Stimulated activated CD4-positive, alpha-beta T cell treated with anti-CD3 and anti-CD28 coated beads, Interleukin-2, amount 100 ng/mL, for 24 hours (primary cell): ENCODE measurements at places on chromosomes 12 and 14.

DNA sequence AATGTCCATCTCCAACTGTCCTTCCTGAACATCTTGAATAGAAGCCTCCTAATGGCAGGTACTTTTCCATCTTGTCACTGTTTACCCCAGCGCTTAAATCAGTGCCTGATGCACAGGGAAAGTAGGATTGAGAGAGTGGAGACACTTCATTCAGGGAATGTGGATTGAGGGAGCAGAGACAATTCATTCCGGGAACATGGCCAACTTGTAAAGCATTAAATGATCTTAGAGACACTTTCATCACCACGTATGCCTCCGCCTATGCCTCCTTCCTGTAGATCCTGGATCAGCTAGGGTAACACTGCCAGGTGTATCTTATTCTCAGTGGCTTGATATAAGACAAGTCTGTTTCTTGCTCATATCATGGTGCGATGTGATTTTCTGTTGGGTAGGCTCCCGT is 67.6 kb upstream of the CSRP2 start:
- no peak for DNase-seq

DNA sequence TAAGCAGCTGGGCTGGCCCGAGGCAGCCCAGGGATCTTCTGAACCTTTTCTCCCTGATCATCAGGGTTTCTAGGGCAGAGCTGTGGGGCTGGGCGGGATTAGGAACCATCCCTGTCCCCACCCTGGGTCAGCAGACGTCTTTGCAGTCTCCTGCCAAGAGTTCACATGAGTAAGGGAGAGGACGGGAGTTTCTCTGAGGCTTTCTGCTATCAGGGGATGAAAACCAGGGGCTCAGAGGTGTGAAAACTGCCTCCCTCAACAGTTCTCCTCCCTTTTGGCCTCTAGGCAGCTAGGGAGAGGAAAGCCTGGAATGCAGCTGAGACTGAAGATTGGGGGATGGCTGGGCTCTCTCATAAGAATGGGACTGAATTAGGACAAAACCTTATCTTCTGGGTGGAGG is 7.9 kb downstream of the ZNF385A start:
- no peak for DNase-seq

- DNase-seq = peak; percentile 79
These were observed at the start of gene LRP1 for GRCh38 chr12:57127726-57128518. TSS of gene LRP1 (plus strand) at chr12:57128483. CDS start at chr12:57128965, 482 bp downstream.

DNA sequence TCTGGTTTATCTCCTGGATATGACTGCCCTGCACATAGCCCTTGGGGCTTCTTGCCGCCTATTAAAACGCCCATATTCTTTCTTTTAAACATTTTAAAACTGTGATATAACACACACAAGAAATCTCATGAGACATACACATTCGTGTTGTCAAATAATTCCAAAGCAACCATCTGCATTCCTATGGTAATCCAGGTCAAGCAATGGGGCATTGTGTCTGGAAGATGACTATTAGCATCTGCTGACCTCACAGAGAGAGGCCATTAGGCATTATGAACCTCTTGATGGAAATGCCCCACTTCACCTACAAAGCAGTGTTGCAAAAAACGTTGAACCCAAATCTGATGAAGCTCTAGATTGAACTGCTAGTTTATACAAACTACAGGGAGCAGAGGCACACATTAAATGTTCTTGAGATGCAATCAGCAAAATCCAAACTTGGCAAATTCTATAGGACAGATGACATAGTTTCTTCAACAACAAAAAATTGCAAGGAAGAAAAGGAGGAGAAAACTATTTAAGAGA is 513.8 kb upstream of the CCDC196 start:
- no peak for DNase-seq

DNA sequence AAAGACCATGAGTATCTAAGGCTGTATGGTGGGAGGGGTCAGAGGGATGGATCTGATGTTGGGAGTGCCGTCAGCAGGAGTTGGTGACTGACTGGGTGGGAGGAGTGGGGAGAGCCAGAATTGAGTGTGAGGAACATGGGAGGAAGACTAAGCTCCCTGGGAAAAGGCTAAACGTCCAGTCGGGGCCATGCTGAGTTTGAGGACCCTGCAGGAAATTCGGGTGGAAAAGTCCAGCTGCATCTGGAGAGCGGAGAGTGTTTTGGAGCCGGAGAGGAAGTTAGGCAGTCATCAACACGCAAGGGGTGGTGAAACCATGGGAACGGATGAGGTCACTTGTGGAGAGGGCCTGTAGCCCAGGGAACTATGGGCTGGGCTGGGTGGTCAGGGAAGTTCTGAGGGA is 60.9 kb downstream of the ELK3 start:
- DNase-seq = no peak

DNA sequence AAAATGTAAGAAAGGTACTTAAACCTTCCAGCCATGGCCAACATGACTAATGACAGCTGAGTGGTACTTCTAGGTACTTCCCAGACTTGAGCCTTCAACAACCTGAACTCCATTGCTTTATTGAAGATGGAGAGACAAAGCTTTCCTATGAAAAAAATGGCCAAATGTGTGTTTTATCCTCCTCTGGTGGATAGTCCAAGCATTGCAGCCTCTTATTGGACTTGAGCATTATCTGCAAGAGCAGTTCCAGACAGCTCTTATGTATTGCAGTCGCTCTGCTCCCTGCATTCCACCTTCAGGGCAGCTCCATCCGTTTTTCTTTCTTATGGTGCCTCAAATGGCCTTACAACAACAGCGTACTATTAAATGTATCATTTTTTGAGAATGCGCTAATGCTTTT is 588.2 kb downstream of the NRXN3 start:
- no peak for DNase-seq

DNA sequence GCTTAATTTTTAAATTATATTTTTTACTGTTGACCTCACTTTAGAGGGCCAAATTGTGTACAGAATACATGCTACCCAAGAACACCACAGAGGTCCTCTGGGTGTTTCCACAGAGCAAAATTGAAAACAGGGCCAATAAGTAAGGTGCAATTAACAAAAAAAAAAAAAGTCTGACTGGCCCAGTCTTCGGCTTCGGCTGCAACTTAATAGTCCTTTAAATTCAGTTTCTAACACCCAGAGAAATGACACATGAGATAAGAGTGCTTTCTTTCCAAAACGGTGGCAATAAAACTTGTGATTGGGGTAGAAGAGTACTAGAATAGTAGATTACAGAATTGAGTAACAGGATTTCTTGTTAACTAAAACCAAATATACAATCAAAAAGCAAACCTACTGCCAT is 81.3 kb downstream of the MED13L start:
- DNase-seq = no peak

DNA sequence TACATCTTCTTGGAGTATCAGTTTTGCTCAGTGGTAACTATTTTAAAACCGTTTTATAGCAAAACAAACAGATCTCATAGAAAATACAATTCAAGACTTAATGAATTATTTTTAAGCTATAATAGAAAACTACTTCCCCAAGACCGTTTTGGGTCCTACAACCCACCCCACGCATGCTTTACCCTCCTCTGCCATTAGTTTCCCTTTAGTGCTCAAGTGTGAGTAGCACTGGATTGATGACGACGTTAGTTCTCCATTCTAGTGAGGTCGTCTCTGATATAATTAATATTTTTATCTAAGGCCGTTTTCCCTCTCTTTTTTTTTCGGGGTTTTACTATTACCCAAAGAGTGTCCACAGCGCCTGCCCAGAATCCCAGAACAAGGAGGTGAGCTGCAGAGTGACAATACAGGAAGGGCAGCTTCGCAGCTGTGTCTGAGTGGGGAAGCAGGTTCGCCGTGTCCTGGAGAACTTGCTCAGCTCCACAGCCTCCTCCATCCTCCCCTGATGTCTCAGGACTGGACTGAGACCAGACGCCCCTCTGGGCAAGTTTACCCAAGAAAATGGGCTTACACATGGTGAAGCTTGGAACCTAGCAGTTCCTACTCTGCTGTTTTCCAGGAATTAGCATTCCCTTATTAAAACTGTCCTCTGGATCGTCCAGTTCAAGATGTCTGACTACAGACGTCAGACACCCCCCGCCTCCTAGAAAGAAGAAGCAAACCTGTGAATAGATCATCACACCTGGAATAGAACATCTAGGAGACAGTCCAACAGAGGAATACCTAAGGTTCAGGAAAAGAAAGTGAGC is 31.9 kb upstream of the MON2 start:
- no peak for DNase-seq

- no peak for DNase-seq
These were observed 26.8 kb downstream of the LRIG3 start for GRCh38 chr12:58893495-58893894.

- DNase-seq = no peak
These were observed 62.0 kb downstream of the SLC25A47 start for GRCh38 chr14:100384819-100385813.

- no peak for DNase-seq
These were observed 292.3 kb downstream of the TMEM121 start for GRCh38 chr14:105818712-105819005.

GRCh38 chr12:104751120-104751519 is 207.0 kb downstream of the SLC41A2 start:
- DNase-seq = no peak

DNA sequence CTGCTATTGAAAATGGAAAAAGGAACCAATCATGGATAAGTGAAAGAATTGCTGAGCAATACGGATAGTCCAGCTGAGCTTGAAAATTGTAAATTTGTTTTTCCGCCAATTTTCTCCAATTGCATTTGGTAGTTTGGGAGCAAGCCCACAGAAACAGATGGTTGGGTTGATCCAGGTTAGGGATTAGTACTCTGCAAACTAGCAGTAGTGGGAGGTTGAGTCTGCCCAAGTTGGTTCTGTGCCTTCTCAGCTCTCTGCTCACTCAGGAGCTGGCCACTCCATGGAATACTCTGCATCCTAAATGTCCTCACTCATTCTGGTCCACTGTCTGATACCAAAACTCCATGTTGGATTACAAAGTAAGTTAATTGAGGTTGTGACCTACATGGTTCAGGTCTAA is 361.1 kb upstream of the ATP2B1 start:
- DNase-seq = no peak

DNA sequence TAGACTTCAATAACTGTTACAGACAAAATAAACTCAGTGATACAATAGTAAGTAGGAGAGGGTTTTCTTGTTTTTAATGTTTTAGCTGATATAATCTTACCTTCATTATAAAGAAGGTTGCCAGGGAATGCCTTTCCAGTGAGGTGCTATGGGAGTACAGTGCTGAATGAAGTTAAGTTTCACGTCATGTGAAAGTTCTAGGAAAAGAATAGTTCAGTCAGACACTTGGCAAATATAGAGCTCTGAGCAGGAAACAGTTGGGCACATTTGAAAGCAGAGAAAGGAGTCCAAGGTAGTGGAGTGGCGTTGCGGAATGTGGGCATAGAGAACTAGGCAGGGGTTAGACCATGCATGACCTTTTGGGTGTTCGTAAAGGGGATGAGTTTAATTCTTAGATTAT is 88.6 kb upstream of the DCN start:
- DNase-seq = no peak

- no peak for DNase-seq
These were observed 2.2 kb downstream of the SCNN1A start for GRCh38 chr12:6373022-6373787.

- no peak for DNase-seq
These were observed 242.5 kb downstream of the FBXL14 start for GRCh38 chr12:1351926-1352325.

GRCh38 chr12:124639122-124639806 is 71.9 kb upstream of the NCOR2 start:
- DNase-seq = no peak

DNA sequence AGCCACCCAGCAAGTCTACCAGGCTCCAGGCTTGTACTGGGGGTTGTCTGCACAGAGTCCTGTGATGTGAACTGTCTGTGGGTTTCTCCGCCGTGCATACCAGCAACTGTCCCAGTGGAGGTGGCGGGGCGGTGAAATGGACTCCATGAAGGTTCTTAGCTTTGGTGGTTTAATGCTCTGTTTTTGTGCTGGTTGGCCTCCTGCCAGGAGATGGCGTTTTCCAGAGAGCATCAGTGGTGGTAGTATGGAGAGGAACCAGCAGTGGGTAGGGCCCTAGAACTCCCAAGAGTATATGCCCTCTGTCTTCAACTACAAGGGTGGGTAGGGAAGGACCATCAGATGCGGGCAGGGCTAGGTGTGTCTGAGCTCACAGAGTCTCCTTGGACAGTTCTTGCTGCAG is 303.8 kb downstream of the TMEM121 start:
- peak; percentile 17 for DNase-seq

DNA sequence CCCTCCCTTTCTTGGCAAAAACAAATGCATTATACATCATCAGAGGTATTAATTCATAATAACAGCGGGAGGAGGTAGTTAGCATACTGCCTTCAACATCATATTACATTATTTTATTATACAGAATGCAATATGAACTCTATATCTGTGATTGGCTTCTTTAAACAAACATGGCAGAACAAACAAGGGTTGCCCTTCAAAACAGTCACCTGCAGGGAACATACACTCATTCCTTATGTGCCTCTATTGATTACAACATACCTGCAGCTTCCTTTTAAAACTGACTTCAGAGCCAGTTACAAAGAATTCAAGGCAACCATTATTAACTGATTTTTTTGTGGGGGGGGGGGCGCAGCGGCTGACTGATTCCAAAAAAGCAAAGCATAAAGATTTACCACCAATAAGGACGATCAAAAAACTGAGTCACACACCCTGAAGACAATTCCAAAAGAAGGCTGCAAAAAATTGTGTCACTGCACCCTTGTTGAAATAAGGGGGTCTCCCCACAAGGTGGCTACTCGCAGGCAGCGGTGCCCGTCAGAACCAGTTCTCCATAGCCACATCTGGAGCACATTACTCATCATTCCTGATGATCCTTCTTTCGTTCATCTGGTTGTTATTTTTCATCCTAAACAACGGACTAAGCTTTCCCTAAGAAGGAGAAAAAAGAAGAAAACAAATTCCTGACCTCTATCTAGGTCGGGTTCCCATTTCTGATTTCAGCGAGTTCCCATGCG is 51.8 kb downstream of the SMUG1 start:
- DNase-seq = no peak

GRCh38 chr12:45231515-45232145 is 15.7 kb downstream of the ANO6 start:
- DNase-seq = no peak

- DNase-seq = no peak
These were observed 2.9 kb downstream of the ATXN3 start for GRCh38 chr14:92103363-92103989.

DNA sequence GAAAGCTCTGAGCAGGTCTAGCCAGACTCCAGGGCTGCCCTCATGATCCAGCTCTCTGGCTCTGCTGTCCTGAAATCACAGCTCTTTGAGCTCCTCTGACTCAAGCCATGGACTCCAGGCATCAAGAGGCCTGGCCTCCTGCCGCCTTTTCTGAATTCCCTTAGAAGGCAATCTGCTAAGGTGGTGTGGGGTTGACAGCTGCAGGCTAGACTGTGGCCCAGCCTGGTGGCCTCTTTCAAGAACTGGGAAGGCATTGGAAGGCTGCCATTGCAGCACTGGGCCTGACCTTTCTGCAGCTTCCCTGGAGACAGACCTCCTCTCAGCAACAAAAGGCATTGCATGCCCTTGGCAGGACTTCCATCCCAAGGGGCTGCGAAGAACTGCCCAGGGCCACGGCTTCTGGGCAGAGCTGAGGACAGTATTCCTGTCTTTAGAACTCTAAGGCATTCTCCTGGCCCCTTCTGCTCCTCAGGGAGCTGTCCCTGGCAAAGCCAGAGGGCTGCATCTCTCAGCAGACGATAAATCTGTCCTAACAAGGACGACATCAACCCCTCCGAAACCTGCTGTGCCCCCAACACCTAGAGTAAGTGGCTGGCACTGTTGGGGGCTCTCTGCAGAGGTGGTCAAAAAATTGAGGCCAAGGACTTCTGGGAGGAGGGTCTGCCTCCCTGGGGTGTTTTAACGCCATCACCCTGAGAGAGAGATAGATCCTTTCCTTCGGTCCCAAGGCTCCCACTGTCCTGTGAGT is 115.6 kb downstream of the RBM19 start:
- no peak for DNase-seq

GRCh38 chr14:34794217-34794616 is 79.8 kb upstream of the CFL2 start:
- DNase-seq = no peak

- DNase-seq = no peak
These were observed 32.0 kb upstream of the SIX1 start for GRCh38 chr14:60681271-60681670.
